Fibroblast of the aortic adventitia (primary cell): ENCODE measurements at places on chromosomes 13 and 19. TPM values are rescaled to one million over a fixed set of nuclear protein-coding genes. Genes with fewer than 3 reads are reported as not detected.

DNA sequence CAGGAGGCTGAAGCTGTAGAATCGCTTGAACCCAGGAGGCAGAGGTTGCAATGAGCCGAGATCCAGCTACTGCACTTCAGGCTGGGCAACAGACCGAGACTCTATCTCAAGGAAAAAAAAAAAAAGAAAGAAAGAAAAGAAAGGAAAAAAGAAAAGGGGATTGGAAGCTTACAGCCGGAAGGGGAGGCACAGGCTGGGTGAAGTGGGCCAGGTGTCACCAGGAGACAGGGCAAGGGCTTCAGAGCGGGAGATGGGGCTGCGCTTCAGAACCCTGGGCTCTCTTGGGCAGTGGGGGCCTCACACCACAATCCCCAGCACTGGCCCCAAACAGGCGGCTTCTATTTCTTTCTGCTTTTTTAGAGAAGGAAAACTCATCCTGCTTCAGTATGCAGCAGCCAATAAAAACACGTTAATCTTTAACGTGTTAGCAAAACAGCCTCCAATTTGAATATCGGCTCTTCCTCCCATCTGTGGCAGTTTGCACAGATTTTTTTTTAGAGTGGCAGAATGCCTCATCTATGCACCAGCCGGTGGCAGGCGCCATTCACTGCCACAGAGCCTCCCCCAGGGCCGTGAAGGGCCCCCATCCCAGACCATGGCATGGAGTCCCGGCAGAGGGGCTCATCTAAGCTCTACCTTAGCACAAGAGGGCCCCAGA lies 46.6 kb upstream of the C19orf12 start:
- DNase-seq, result no peak

DNA sequence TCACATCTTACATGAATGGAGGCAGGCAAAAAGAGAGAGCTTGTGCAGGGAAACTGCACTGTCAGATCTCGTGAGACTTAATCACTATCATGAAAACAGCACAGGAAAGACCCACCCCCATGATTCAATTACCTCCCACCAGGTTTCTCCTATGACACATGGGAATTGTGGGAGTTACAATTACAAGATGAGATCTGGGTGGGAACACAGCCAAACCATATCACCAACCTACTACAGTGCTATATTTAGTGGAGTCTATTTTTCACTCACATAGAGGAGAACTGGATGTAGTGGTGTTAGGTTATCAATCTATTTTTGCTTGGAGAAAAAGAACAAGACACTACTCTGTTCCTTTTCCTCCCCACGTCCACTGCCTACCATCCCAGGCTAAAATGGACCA lies 276.6 kb downstream of the KCTD12 start:
- DNase-seq, result no peak

DNA sequence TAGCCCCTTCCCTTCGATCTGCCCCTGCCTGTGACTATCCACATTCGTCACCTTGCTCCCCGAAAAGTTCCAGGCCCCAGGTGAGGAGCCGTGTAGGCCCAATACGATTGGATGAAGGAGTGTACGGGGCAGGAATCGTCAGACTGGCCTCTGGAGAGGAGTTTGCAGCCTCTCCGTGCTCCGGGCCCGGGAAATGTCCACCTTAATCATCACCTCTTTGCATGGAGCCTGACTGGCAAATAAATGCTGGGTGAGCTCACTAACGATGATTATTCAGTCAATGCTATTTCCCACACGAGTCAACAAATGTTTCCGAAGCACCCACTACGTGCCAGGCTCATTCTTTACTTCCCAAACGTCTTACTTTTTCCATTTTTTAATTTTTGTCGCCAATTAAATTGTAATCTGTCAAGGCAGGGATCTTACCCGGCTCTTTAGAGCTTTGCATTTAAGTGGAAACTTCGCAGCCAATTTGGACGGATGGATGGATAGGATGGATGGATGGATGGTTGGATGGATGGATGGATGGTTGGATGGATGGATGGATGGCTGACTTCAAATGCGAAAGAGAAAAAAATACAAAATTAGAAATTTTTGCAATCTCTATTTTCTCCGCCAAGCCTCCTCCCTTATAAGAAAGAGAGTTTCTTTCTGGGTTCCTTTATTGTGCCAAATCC lies 45.8 kb downstream of the TGDS start:
- DNase-seq, result peak; percentile 61

DNA sequence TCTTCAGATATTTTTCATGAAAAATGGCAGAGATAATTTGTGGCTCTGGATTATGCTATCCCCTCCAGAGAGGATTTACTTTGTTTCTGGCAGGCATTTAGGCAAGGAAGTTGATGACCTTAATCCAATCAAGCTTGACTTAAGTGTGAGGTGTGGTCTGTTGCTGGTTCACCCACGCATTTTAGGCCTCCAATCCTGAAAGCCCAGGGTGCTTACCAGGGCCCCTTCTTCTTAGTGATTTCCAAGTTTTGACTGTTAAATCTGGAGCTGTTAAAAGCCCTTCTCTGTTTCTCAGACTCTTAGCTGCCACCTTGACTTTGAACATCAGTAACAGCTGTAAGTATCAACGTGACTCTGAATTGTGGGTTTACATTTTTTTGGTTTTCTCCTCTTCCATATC lies 161.8 kb downstream of the DNAJC15 start:
- no peak for DNase-seq

- no peak for DNase-seq
Observed at GRCh38 chr13:110158226-110158625, 148.7 kb downstream of the COL4A1 start.

GRCh38 chr13:109904218-109904617 lies 117.8 kb upstream of the IRS2 start:
- DNase-seq, result no peak

The PBX4 gene
- total RNA-seq, result 0.33 and 0.45 TPM in 2 replicates

- no peak for DNase-seq
Observed at GRCh38 chr13:30133554-30133912, 173.8 kb downstream of the KATNAL1 start.

- DNase-seq, result no peak
Observed at GRCh38 chr13:53683608-53684007, 655.0 kb downstream of the OLFM4 start.

The TMEM161A gene
- total RNA-seq, result 6.7 and 9.3 TPM in 2 replicates

DNA sequence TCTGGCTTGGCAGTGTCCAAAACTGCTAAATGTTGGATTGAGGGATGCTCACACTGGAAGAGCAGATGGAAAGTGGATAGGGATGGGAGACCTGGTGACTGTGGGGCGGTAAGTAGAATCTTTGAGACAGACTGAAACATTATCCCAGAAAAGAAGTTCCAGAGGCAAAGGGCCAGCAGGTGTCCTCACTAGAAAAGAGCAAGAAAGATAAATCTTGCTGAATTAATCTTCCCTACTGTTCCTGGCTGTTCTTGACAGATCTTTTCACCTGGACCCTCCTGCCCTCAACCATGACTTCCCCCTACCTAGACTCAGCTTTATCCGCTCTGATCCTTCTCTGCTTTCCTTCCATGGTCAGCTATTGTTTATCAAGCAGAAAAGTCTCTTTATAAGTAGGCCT lies 35.0 kb upstream of the FRY start:
- no peak for DNase-seq

GRCh38 chr13:33207615-33207961 lies 78.0 kb downstream of the STARD13 start:
- peak; percentile 90 for DNase-seq

DNA sequence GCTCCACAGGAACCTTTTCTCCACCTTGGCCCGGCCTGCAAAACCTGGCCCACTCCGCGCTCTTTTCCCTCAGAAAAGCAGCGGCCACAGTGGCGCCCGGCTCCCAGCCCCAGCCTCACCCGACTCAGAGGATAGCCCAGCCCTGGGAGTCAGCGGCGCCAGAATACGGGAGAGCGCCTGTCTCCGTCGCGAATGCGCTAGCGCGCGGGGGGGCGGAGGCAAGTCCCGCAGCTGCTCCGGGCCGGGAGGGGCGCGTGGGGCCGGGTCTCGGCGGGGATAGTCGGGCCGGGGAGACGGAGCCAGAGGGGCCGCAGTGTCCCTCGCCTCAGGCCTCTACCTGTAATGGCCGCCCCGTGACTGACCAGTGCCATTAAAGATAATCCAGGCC lies at the start of gene ZFP30:
Gene ZFP30 (minus strand): TSS at position 165 of the 388 bp plus-strand sequence. CDS start 7,643 bp downstream, outside the sequence.
- peak; percentile 79 for DNase-seq

- no peak for DNase-seq
Observed at GRCh38 chr19:51263808-51264207, 12.9 kb downstream of the SIGLECL1 start.

DNA sequence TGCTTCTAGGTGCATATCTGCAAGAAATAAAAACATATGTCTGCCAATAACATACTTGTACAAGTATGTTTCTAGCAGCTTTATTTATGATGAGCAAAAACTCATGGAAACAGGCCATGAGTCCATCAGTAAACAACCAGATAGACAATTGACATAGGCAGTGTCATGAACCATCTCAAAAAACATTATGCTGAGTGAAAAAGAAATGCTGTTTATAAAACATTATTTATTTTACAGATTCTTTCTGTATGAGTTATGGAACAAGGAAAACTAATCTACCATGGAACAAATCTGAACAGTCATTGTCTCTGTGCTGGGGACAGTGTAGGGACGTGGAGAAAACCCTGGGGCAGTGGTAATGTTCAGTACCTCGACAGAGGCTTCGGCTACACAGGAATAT lies 283.9 kb downstream of the UQCRFS1 start:
- no peak for DNase-seq

DNA sequence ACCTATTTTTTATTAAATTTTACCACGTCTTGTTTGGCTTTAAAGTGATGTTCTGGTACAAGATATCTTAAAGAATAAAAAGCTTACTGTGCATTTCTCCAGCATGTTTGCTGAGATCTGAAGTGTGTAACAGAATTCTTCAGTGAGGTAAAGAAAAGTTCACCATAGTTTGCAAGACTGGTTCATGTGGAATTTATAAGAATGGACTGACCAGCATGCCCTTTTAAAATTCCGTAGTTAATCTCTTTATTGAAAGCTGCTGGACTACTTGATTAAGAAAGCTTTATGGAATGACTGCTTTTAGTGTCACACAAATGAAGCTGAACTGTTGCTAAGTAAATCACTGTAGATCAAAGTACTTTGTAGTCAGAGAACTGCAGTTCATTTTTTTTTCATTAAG lies 119.2 kb downstream of the GPC6 start:
- no peak for DNase-seq

GRCh38 chr19:16361926-16362325 lies 37.3 kb downstream of the KLF2 start:
- no peak for DNase-seq

GRCh38 chr19:31092274-31092673 lies 257.0 kb downstream of the TSHZ3 start:
- no peak for DNase-seq

DNA sequence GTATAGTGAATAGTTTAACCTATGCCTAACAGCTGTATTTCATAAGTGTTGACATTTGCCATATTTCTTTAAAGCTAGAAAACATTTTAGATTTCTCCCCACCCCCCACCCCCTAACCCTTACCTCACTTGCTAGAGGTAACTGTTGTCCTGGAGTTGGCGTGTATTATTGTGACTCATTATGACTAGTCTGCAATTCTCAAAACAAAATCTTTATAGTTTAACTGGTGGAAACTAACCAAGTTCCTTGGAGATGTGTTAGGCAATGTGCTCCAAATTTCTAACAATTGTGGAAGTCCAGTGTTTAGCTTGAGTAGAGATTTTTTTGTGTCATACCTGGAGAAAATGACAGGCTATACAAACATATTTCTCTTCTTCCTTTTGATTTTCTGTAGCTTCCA lies 38.0 kb downstream of the KCTD4 start:
- peak; percentile 87 for DNase-seq

The IL12RB1 gene
- total RNA-seq, result not detected in 2 replicates

- DNase-seq, result no peak
Observed at GRCh38 chr13:95503662-95504061, 48.9 kb upstream of the CLDN10 start.

The FCER2 gene
- total RNA-seq, result not detected in 2 replicates

DNA sequence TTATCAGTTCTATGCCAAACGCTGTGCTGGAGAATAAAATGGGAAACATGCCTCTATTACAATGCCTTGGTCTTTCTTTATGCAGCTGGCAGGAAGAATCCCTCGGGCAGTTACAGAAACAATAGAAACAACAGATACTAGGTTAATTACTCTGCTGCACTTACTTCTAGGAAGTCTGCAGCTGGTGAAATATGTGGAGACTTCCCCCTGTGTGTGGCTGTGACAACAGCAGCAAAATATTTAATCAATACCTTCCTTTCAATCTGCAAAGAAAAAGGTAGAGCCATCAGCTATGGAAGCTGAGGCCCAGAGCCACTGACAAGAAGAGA lies 9.9 kb downstream of the STOML3 start:
- DNase-seq, result peak; percentile 18

GRCh38 chr13:41827507-41828213 lies 133.2 kb downstream of the VWA8 start:
- DNase-seq, result peak; percentile 93
